ENCODE measurements at places on chromosomes 1 and 21.

DNA sequence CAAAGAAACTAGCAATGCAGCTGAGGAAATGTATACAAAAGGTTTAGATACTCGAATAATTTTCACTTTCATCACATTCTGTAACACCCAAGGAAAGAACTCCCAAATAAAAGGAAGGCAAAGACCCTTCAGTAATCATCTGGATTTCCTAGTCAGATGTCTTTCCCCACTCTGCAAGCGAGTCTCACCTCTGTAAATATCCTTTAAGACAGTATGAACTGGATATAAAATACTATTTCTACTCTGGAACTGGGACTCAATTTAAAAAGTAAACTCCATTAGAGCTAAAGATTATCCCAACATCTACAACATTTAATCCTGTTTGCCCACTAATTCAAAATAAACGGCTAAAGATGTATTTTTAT, 27.0 kb downstream of the C2CD2 start:
- DNase-seq = no peak

DNA sequence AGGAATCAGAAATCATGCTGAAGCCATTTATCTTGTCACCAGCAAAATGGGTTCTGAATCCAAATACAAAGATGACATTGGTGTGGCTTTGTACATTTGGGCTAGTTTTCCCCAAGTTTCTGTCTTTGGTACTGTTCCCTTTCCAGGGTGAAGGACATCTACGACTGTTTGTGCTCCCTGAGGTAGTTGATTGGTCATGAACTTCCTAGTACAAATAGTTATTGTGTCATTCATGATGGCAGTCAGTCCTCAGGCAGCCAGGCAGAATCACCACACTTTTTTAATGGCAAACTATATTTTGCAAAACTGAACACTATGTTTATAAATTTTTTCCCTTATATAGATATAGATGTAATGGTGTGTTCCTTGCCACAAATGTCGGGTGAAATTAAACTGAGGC, 46.0 kb downstream of the CEP350 start:
- DNase-seq = no peak

- no peak for DNase-seq
Measured at GRCh38 chr1:182770232-182770631, 19.3 kb upstream of the NPL start.

DNA sequence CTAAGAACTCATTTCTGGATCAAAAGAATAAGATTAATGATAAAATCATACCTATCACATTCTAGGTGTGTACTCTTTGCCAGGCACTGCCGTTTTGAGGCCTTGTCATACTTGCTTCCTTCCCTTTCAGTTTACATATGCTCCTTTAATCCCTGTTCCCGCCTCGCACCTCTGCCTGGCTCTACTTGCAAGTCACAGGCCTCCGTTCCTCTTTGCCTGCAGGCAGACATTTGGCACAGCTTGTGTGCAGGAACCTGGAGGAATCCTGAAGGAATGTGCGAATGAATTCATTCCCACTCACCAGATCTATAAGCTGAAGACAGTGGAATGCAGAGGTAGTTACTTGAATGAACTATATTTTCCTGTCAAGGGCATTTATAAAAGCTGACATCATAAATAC, 13.8 kb downstream of the WLS start:
- no peak for DNase-seq

DNA sequence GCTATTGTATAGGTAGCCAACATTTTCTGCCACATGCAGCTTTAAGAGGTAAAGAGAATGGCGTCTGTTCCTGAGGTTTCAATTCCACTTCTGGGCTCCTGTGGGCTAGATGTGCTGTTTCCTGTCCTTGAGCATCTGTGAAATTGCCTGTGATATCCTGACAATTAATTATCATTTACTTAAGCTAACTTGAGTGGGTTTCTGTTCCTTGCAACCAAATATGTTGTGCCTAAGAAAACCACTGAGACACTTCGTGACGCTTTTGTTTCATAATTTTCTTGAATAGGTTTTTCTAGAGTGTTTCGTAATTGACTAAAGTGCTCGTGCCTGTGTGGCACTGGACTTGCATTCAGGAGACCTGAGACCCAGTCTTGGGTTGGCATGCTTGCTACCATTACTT, 127.3 kb upstream of the POU3F1 start:
- DNase-seq = no peak

- no peak for DNase-seq
Measured at GRCh38 chr1:185062710-185063370, 17.5 kb downstream of the RNF2 start.

- no peak for DNase-seq
Measured at GRCh38 chr1:233294913-233295236, 650 bp downstream of the PCNX2 start.

DNA sequence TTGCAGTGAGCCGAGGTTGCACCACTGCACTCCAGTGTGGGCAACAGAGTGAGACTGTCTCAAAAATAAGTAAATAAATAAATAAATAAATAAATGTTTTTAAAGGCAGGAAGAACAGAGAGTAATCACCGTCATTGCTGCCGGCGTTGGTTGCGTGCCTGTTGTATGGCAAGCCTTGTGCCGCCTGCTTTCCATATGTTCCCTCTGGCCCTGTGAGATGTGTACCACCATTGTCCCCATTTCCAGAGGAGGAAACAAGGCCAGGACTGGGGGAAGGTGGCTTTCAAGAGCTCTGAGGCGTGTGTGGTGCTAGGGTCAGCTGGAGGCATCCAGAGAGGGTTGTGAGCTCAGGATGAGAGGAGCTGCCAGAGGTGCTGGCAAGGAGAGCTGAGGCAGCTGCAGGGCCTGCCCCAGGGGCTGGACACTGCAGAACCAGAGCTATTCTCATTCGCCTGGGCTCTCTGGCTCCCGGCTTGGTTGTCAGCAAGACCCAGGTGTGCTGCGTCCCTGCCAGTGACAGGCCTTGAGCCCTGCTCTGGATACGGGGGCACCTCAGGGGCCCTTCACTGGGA, 5.2 kb upstream of the MARCKSL1 start:
- DNase-seq = no peak

DNA sequence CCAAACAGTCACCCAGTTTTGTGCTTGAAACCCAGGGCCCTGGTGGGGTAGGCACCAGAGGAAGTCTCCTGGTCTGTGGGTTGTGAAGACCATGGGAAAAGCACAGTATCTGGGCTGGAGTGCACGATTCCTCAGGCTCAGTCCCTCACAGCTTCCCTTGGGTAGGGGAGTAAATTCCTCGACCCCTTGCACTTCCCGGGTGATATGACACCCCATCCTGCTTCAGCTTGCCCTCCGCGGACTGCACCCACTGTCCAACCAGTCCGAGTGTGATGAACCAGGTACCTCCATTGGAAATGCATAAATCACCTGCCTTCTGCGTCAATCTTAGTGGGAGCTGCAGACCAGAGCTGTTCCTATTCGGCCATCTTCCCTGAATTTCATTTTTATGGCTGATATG, 133.9 kb upstream of the KCTD3 start:
- DNase-seq = no peak

DNA sequence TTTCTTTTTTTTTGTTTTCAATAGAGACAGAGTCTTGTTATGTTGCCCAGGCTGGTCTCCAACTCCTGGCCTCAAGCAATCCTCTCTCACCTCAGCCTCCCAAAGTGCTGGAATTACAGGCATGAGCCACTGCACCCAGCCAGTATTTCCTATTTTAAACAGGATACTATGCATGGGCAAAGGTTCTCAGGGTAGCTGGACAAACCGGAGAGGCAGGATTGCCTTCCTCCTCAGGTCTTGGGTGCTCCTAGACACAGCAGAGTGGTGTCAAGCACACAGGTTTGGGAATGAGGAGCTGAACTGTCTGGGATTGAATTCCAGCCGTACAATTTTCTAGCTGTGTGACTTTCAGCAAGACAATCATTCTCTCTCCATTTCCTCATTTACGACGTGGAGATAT, 22.9 kb upstream of the HNRNPU start:
- DNase-seq = no peak

DNA sequence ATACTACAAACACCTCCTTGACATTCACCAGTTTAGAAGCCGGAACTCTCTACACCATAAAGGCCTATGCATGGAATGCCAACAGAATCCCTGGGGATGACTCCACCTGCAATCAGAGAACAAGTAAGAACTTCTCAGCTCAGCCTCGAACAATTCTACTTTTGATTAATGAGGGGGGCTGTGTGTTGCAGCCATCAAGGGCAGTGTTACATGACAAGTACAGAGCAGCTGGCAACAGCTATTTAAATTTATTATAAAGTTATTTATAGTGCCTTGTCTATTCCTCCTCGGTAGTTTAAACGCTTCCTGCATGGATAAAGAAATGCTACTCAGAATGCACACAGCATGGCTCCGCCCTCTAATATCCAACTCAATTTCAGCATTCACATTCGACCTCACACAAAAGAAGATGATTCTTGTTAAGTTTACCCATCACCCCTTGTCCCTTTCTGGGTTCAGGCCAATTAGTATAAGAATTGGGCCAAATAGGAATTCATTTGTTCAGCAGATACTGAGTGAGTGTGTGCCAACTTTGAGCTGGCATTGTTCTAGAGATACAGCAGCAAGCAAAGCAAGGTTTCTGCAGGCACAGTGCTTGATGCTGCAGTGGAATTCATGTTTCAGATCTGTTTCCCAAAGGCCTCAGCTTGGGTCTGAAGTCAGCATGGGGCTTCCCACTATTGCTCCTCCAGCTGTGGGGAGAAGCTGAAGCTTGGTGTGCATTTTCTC, 6.4 kb downstream of the FNDC7 start:
- no peak for DNase-seq

DNA sequence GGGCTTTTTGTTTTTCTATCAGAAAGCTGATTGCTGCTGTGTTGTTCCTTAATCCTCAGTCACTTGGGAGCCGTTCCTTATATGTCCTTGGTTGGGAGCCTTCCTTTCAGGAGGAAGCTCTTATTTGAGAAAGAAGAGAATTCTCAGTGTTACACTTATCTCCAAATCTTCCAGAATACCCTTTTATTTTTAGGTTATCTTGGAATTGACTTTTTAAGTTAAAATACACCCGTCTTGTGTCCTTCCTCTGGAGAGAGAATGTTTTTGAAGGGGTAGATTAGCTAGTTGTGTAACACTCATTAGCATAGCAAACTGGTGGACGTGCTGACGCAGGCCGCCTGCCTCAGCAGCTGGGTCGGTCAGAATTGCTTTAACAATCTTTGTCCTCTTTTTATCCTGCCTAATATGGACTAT, 42.1 kb downstream of the LRRC8B start:
- DNase-seq = no peak

GRCh38 chr1:219379691-219380090, 206.0 kb downstream of the LYPLAL1 start:
- DNase-seq = no peak

GRCh38 chr1:118254001-118254400, 69.0 kb upstream of the SPAG17 start:
- DNase-seq = no peak

DNA sequence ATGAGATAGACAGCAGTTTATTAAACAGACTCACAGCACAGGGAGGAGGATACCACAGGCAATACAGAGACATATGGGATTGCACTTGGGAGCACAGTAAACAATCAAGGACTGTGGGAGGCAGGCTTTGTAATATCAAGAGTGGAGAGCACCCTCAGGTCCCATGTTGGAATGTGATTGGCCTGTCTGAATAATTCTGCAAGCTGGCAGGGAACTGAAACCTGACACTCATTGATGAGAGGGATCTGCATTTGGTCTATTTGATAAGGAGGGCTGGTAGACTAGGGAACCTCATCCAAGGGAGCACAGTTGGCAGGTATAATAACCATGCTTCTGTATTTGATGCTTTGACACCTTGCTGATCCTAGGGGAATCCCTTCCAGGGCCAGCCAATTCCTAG, 69.9 kb upstream of the PRMT6 start:
- DNase-seq = no peak
